ENCODE measurements at places on chromosomes 12 and 14.

DNA sequence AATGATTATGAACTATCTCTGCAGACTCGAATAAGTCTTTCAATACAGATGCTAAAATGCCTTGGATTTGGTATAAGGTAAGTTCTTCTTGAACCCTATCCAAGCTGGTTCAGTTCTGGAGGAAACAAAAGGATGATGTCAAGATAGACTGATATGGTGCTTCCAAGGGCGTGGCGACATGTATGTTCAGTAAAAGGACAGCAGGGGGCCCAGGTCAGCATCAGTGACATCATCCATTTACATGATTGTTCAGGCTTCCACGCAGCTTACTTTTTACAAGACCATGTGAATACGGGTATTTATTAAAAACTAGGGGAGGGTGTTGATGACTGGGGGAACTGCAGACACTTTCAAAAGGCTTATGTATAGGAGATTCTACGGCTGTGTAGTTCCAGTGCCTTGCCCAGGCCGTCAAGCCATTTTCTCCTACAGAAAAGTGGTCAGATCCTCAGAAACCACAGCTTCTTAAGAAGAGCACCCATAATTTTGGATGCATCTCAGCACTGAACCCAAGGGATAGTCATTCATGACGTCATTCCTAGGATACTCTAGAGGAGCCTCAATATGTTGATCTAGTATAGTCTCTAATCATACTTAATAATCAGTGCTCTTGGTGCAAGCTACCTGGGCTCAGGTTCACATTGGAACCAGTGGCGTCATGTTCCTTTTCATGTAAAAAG lies 527.7 kb downstream of the FUT8 start:
- no peak for DNase-seq

DNA sequence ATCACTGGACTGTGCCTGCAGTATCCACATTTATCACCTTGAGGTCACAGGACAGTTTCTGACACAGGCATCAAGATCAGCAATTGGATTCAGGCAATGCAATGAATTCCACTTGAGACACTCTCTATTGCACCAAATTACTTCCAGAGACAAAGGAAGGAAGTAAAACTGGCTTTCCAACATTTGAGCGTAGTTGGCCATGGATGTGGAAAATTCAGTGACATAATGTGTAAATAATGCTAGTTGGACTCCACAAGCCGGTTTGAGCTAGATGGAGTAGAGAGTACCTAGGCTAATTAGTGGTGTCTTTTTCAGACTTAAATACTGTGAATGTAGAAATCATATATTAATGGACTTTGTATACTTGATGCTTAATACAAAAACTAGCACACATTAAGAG lies 168.3 kb upstream of the SYT1 start:
- no peak for DNase-seq

- DNase-seq = no peak
Observed at GRCh38 chr12:132899033-132899432, 11.6 kb upstream of the CHFR start.

DNA sequence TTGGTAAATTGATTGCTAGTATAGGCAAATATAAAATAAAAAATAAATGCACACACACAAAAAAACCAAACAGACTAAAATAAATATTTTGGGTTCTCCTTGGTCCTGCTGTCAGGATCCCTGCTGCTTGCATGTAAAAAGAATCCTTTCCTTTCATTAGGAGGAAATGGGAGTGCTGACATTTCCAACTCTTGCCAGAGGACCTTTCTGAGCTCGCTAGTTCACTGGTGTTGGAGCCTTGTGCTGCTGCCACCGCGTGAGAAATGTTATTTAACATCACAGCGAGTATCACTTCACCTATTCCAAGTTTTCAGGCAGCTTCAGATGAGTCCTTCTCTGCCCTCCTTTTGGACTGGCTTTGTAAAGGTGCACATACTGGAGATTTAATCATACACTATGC lies 358.9 kb downstream of the NPAS3 start:
- no peak for DNase-seq

DNA sequence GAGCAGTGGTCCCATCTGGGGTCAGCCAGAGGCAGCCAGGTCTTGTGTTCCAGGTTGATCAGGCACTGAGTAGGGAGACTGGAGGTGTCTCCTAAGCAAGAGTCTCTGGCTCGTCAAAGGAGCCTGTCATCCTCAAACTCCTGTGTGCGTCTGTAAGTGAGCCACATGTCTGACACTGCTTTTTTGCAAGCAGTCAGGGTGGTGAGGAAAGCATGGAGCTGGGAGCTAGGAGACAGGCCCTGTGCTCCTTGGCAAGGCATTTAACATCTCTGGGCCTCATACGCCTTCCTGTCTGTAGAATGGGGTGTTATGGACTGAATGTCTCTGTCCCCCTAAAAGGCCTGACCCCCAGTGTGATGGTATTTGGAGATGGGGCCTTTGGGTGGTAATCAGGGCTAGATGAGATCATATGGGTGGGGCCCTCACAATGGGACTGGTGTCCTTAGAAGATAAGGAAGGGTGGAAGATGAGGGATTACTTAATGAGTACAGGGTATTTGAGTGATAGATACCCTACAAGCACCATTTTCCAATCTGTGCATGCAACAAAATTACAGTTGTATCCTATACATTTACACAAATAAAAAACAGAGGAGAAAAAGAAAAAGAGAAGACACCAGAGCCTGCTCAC lies 53.0 kb downstream of the ARL6IP4 start:
- no peak for DNase-seq

DNA sequence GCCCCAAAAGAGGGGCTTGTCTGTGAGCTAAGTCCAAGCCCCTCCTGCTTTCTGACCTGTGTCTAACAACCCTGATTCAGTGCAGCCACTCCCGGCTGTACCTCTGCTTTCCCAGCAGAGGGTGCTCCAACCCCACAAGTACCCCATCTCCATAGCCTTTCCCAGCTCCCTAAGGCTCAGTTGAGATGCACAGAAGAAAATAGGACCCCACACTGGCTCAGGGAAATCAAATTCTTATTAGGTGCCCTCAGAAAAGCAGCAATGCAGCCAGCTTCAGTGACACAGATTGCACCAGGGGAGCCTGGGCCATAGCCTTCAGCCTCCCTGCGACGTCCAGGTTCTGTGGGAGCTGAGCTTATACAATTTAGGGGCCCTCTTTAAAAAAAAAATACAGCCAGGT lies 49.9 kb downstream of the LRRC74A start:
- peak; percentile 78 for DNase-seq

GRCh38 chr14:37587881-37588666 lies 7.0 kb downstream of the FOXA1 start:
- DNase-seq = no peak

DNA sequence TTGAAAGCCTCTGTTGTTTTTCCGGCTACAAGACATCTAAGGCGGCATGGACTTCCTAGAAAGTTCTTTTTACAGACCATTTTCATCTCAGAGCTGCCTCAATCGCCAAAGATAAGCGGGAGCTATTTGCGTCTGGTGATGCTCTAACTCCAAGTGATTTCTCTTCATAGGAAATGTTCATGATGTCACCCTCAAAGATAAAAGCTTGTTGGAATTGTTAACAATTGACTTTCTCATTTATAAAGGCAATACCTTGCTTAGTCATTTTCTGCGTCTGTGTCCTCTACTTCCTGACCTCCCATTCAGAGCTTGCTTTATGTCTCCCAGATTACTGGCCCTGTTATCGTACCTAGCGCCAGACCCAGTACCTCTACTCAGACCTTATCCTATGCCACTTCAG lies 259.0 kb upstream of the G2E3 start:
- DNase-seq = no peak

DNA sequence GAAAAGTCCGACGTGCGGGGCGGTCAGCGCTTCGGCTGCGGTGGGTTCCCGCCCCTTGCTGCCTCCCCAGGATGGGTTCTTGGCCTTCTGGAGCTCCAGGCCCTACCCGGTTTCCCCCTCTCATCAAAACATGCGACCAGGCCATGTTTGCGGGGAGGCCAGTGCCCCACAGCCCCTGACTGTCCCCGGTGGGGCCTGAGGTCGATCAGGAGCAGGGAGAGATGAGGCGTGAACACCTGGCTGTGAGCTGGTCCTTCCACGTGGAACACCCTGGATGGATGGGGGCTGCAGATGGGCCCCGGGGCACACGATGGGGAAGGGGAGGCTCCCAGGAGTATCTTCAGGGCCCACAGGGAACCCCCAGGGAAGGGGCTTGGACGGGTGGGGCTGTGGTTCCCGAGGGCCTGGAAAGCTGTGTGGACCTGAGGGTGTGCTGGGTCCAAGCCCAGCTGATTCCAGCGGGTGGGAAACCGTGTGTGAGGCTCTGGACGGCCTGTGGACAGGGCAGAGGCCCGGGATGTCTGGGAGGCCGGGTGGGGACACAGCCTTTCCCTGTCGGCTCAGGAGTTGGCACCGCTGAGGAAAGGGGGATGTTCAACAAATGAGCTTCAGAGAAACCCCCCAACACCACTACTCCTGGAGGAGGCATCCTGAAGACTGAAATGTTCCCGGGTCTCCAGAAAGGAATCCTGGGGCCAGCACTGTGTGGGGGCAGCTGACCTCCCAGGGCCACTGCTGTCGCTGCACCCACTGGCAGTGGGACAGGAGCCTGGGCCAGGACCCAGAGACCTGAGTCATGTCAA lies 187.0 kb upstream of the C14orf180 start:
- DNase-seq = no peak

DNA sequence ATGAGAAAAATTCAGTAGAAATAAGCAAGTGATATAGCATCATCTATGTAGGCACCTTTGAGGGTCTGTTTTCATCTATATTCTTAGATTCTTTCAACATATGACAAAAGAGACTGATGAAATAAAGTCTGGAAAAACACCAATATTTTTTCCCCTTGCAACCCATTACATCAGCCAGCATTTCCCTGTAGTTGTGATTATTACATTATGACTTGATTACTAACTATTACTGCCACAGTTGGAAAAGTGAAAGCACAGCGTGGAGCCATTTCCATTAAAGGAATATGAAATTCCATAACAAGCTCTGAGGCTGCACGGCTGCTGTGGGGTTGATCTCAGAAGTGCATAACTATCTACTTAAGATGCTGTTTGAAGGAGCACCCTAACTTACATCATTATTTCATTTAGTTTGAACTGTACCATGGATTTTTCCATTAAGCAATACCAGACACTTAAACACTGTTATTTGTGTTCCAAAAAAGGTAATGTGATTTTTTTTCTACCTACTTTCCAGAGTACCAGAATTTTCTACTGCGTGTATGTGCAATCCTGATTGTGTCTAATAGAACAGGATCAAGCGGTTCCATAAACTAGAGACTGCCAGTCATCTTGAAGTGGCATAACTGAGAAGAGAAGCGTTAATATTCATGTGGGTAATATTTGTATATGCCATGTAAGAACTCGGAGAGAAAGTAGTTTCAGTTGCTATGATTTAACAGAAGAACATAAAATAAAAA lies 405.5 kb downstream of the MDGA2 start:
- DNase-seq = no peak

- no peak for DNase-seq
Observed at GRCh38 chr14:91837076-91837475, 30.3 kb downstream of the TC2N start.

- DNase-seq = no peak
Observed at GRCh38 chr14:94175011-94175745, 1.1 kb downstream of the PPP4R4 start.

DNA sequence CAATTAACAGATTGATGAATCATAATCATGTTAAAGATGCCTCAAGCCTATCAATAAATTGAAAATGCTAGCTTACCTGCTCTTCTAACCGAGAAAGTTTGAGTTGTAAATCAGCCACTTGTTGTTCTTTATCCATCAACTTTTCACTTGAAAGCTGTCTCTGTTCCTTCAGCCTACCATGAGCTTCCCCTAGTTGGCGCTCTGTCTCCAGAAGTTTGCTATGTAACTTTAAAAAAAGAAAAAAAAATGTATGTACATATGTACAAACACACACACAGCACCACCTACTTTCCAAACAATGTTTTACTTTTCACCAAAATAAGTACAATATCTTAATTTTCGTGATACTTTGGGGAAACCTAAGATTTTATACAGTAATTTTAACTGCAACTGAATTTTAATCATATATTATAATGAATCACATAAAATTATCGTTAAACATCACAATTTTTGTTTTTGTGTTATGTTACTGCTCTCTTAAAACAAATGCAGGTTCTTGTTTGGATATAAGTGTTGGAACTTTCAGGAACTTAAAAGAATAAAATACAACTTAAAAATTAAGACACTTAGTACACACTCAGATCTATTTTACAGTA lies 101.2 kb downstream of the EEA1 start:
- DNase-seq = peak; percentile 29

Measured in PC-9 (cell line).